ENCODE measurements at places on chromosomes 1 and 21.

- no peak for DNase-seq
Measured at GRCh38 chr1:186055846-186056245, 319.2 kb downstream of the TPR start.

- peak; percentile 51 for DNase-seq
Measured at GRCh38 chr1:43978551-43979260, at the start of gene B4GALT2. Gene B4GALT2, plus strand, starts transcription at chr1:43979210. Its CDS starts 1,951 bp downstream, at chr1:43981161.

- DNase-seq, result no peak
Measured at GRCh38 chr1:65882076-65882475, 89.4 kb downstream of the PDE4B start.

DNA sequence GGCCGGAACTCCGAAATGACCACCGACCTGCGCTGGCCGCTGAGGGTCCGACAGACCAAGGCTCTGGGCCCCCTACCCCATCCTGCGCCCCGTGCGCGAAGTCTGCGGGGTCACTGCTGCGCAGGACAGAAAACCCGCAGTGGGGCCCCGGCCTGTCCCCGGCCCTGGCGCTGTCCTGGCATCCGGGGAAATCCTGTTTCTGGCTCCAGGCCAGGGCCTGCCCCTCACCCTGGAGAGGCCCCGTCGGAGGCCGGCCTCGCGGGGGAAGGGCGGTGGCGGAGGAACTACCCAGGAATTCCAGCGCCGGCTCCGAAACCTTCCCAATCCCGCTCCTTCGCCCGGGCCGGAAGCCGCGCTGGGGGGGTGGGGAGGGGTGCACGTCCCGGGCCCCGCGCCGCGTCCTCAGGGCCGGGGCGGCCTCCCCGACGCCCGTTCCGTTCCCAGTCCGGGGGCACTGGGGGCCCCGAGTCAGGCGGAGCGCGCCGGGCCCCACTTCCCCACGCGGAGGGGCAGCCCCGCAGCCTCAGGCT is 77.0 kb downstream of the MORN1 start:
- DNase-seq, result peak; percentile 58

- no peak for DNase-seq
Measured at GRCh38 chr1:121445679-121446078, 260.9 kb downstream of the SRGAP2C start.

DNA sequence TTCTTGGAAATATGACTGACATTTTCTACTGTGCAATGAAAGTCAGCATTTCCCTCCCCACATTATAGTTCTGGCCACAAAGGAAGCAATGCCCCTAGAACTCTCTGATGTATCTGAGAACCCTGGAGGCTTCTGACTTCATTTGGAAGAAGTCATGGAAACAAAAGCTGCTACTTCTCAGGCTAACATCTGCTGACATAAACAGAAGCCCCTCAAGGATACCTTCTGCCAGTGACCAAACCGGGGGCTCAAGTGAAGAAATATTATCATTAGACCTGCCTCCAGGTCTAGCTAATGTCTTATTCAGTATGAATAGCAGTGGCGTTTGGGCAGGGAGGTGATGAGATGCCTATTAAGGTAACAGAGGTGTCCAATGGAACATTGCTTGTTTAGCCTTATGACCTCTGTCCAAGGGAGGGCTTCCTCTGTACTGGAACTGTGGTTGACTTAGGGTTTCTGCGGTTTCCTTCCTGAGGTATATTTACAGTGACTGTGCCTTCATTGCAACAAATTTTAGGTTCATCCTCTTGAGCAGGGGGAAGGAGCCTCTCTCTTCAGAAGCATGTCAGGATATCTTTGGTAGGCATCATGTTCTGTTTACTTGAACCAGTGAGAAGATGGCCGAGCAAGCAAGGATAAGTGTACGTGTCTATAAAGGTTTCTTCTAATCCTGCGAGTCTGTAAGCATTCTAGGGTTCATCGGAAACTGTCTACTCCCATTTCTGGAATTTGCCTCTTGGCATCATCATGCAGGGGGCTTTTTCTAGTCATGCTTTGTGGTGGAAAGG is 161.7 kb downstream of the PBX1 start:
- peak; percentile 59 for DNase-seq

DNA sequence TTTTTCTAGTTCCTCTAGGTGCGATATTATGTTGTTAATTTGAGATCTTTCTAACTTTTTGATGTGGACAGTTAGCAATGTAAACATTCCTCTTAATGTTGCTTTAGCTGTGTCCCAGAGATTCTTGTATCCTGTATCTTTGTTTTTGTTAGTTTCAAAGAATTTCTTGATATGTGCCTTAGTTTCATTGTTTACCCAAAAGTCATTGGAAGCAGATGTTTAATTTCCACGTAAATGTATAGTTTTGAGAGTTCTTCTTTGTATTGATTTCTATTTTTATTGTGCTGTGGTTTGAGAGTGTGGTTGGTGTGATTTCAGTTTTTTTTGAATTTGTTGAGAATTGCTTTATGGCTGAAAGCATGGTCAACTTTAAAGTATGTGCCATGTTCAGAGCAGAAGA is 319.4 kb downstream of the PTBP2 start:
- DNase-seq, result no peak

- no peak for DNase-seq
Measured at GRCh38 chr21:46154955-46155513, 345 bp downstream of the FTCD start.

DNA sequence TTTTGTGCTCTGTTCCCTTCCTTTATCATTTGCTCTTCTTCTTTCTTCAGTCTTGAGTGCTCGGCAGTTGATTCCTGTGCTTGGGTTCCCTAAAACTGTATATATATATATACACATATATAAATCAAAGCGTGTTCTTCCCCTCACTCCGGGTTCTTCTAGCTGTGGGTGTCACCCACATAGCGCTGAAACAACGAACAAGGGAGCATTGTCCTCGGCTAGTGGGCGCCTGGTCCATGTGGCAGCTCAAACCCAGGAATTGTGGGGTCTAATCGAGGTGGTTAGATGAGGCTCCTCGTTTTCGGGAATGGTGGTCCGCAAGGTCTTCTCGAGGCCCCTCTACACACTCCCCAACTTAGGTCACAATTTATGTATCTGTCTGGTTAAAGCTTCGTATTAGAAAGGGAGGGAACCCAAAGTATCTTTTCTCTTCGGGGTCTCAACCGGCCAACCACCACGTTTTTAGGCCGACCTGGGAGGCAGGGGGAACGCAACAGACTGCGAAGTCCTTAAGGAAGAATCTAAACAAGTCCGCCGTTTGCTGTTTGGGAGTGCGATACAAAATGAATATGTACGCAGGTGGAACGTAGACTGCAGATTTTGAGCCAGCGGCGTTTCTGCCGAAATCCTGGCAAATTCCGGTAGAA is 504 bp upstream of the SDHC start:
- DNase-seq, result no peak

GRCh38 chr1:237041795-237042525 is at the start of gene RYR2:
Gene RYR2, plus strand, starts transcription at chr1:237042184. Its CDS starts 338 bp downstream, at chr1:237042522.
- no peak for DNase-seq

DNA sequence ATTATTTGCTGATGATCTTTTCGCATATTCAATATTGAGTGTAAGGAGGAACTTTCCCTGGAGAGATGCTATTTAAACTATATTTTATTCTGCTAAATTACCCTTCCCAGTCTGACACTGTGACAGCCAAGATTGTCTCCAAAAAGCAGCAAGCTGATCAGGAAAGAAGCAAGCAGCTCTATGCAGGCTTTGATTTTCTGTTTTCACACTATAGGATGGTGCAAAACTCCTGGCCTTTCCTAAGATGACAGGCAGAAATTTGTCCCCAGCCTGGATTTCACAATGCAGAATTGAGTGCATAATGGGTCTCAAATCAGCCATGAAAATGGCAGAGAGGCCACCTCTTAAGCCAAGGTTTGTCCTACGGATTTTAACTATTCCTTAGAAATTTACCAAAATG is 1.1 kb downstream of the SGIP1 start:
- no peak for DNase-seq

DNA sequence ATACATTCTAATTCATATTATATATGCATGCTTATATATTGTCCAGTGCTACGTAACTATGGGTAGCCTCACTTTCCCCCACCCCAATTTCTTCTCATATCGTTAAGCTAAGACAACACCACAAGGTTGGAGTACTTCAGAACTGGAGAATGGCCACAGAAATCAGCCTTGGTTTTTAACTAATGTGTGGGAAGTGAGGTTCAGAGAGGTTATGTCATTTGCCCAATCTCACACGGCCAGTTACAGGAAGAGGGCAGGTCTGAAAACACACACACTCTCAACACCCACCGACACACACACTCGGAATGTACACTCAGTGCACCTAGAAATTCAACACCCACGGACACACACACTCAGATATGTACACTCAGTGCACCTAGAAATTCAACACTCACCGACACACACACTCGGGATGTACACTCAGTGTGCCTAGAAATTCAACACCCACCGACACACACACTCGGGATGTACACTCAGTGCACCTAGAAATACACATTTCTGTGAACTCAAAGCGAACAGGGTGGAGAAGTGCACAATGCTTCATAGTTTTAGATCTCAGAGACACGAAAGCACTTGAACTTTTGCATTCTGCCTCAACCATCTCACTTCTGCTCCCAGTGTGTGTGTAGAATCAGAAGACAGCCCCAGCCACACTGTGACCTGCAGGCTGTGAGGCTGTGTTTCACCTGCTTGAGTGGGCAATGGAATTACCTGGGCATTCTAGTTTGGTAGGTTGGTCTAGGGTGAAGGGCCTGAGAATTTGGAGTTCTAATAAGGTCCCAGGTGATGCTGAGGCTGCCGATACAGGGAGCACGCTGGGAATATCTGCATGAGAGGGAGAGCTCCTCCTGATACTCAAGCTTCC is 170.4 kb downstream of the CLIC6 start:
- DNase-seq, result no peak

DNA sequence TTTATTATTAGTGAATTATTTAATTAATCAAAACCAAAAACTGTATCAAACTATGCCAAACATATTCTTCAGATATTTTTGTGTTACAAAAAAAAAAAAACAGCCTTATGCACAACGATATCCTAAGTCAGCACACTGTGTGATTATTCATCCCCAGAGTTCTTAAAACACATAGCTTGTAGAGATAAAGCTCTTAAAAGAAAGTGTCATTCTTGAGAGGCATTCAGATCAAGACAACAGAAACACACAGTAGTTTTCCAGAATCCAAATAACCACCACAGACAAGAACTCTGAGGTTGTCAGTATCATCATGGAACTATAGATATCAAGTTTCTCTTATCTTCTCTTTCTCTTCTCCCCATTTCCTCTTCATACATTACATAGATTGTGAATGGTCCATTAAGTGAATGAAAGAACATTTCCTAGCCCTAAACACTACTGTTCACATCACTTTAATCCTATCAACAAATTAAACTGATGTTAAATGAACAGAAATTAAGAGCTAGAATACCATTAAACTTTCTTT is 13.5 kb downstream of the ZZZ3 start:
- DNase-seq, result no peak

DNA sequence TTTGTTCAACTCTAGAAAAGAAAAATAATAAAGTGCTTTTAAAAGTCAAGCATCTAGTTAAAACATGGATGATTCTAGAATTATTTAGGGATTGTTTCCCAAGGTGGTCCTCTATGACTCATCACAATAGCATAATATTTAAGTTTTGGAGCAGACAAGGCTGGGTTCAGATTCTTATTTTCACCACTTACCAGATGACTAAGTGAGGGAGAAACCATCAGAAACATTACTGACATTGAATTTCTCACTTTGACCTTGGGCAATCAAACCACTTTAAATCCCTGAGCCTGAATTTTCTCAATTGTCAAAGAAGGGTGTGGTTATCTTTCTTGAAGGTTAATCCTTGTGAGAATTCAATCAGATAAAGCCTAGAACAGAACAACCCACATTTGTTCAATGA is 102.5 kb upstream of the PTGFR start:
- DNase-seq, result no peak

Data from RPMI7951 (cell line).